ENCODE measurements at places on chromosomes 12 and 14. TPM values are rescaled to one million over a fixed set of nuclear protein-coding genes. Genes with fewer than 3 reads are reported as not detected.

The KRT77 gene
- 0.09 TPM for total RNA-seq

The SMARCD1 gene
- 61.9 TPM for total RNA-seq

The CLEC9A gene
- total RNA-seq = not detected

The LRRC10 gene
- not detected for total RNA-seq

The ACOT2 gene
- 19.3 TPM for total RNA-seq
